ENCODE measurements at places on chromosomes 12 and 14. TPM values are rescaled to one million over a fixed set of nuclear protein-coding genes. Genes with fewer than 3 reads are reported as not detected.

DNA sequence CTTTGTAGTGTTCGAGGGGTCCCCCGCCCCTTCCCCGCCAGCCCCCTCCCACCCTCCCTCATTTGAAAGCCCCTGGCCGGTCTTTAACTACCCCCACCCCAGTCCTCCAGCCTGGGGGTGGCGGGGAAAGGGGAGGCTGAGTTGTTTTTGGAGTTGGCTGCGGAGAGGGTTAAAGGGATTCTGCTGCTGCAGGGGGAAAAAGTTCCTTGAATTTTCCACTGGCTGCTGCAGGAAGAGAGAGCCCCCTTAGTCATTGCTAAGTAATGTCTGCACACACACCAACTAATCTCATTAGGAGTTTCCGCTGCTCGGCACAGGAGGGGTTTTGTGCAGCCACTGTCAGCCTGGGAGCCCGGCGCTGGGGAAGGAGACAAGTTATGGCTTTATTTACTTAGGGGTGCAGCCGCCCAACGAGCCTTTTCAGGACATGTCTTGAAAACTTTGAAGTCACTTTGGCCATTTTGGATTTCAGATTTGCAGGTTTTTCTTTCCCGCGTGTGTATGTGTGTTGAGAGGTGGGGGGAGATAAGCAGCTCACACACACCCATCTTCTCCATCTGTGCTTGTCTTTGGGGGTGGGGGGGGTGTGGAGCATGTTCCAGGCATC, 1.8 kb downstream of the ELK3 start:
- DNase-seq: no peak

- DNase-seq: no peak
These were observed 71.4 kb downstream of the SLC41A2 start for GRCh38 chr12:104886418-104887401.

- no peak for DNase-seq
These were observed 19.9 kb downstream of the CDKN1B start for GRCh38 chr12:12736759-12737676.

The VRK1 gene
- 10.1 TPM for total RNA-seq

The CCDC38 gene
- not detected for total RNA-seq

The NANOG gene
- total RNA-seq: not detected

The PARP2 gene
- 6.5 TPM for total RNA-seq

- DNase-seq: peak; percentile 97
These were observed 201.0 kb upstream of the DIO3 start for GRCh38 chr14:101360054-101360911.

The REP15 gene
- total RNA-seq: 1.2 TPM

DNA sequence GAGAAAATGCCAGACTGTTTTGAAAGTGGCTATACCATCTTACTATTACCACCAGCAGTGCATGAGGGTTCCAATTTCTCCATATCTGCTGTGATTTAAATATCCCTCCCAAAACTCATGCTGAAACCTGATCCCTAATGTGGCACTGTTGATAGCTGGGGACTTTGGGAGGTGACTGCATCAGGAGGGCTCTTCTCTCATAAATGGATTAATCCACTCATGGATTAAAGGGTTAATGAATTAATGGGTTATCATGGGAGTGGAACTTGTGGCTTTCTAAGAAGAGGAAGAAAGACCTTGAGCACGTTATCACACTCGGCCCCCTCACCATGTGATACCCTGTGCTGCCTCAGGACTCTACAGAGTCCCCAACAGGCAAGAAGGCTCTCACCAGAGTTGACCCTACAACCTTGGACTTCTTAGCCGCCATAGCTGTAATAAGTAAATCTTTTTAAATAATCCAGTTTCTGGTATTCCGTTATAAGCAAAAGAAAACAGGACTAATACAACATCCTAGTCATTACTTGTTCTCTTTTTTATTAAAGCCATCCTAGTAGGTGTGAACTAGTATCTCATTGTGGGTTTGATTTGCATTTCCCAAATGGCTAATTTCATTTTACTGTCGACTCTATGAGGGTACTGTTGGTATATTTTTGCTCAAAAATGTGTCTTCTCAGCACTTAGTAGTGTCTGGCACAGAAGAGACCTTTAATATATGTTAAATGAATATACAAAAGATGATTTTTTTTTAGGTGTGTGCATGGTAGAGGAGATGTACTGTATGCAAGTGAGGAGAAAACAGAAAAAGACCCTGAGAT, 14.3 kb downstream of the PPP1R12A start:
- DNase-seq: no peak

DNA sequence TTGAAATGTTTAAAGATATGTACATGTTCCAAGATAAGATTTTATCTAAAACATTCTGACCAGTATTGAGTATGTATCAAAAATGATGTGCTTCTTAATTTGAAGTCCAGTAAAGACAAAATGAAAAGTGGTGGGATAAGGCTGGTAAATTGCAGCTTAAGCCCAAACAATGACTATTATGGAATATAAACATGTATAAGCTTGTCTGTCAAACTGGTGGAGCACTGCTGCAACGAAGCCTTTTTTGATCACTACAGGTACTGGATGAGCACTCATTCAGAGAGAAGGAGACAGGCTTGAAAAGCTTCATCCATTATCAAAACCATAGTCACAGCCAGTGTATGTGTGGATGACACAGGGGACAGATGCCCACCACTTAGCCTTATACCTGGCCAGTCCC, 138.4 kb downstream of the ATP23 start:
- DNase-seq: no peak

GRCh38 chr14:35687335-35687939, 121.7 kb downstream of the RALGAPA1 start:
- DNase-seq: no peak

DNA sequence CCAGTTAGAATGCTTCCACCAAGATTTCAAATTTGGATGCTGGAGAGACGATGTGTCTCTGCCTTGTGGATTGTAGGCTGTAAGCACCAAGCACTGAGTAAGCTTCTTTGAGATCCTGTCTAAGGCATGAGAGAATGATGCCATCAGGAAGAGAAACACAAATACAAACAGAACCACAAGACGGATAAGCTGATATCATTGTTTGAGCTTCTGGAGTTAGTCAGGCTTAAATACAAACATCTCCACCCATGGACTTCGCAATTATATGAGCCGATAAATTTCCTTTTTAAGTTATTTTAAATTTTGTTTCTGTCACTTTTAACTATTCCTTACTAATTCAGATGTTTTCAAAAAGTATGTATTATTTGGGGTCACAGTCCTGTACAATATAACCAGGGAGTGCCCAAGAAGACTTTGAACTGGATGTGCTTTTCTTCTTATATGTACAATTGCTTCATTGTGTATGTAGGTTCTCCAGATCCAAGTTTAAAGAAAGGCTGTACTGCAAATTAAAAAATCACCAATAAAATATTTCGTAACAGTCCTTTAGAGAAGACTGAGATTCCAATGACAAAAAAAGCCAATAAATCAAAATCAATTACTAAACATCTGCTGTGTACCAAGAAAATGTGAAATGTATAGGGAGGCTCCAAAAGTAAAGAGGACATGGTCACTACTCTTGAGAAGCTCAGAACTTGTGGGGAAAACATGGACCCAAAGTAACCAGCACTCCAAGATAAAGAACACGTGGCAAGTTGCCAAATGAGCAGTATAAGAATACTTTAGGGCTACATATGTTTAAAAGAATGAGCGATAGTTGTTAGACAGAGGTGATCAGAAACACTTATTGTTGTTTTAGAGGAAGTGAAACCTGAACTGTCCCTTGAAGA, 274.1 kb downstream of the ADAMTS20 start:
- DNase-seq: no peak

Data from esophagus muscularis mucosa (tissue), 4 donors.